Left forelimb (tissue), 1 donor: ENCODE measurements at places on chromosomes 3 and 15.

DNA sequence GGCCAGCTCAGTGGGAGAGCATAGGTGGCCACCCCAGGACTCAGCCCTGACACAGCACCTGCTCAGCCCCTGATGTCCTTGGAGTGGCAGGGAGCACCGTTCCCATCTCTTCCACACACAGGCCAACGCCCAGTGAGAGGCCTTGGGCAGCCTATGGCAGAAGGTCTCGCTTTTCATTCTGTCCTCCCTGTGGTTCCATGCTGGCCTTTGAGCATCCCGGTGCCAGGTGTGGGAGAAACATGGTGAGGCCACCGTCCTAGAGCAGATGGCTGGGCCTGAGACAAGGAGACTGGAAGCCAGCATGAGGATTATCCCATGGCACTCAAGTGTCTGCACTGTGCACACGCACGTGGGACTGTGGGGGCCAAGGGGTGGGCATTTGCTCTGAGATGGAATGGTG, 25.1 kb downstream of the ADCY5 start:
- no peak for DNase-seq

DNA sequence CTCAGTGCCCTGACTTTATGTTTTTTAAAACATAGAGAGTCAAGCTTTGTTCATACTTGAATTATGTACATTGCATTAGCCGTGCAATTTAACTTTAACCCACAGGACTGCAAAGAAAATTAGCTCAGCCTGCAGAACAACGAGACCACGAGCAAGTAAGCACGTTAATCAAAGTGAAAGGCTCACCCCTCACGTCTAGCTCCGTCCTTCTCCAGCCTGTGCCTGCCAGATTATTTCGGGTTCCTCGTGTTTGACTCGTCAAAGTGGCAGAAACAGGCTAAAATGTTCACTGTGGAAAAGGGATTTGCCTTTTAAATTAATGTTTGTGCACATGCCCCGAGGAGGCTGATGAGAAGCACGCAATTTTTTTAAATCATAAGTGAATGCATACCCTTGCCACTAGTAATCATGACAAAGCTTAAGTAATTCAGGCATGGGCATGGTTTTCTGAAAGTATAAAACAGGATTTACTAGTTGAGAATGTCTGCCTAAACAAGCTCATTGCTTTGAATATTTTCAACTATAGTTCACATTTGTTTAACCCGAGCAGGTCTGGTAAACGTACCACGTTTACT, 15.3 kb downstream of the ZBTB38 start:
- no peak for DNase-seq

DNA sequence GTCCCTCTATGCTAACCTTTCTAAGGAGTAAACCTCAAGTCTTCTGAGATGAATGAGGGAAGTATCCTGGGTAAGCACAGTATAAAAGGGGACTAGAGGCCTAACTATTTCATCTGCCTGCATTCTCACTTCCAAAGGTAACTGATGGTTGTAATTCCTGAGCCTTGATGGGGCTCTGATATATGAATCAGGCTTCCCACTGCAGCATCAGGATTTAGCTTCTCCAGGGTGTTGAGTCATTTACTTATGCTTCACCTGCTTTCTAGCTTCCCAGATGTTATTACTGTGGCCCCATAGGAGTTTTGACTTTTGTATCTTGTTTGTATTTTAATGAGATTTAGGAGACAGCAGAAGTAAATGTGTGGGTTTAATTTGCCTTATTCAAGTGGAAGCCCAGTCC, 207.3 kb upstream of the EIF1B start:
- DNase-seq = no peak

DNA sequence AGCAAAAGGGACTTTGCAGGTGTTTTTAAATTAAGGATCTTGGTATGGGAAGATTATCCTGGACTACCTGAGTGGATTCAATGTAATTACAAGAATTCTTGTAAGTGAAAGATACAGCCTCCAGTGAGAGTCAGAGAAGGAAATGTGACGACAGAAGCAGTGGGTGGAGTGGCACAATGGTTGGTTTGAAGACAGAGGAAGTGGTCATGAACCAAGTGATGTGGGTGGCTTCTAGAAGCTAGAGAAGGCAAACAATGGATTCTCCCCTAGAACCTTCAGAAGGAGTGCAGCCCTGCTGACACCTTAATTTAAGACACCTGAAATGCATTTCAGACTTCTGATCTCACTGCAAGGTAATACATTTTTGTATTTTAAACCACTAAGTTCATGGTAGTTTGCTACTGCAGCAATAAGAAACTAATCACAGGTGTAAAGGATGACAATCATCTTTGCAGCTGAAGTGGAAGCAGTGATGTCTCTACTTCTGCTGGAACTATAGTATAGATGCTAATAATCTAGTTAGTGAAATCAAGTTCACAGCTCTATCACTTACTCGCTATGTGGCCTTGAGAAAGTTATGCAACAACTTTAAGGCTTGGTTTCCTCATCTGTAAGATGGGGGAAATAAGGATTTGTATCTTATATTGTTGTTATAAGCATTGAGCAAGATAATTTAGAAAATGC, 403.4 kb upstream of the SUCLG2 start:
- no peak for DNase-seq

DNA sequence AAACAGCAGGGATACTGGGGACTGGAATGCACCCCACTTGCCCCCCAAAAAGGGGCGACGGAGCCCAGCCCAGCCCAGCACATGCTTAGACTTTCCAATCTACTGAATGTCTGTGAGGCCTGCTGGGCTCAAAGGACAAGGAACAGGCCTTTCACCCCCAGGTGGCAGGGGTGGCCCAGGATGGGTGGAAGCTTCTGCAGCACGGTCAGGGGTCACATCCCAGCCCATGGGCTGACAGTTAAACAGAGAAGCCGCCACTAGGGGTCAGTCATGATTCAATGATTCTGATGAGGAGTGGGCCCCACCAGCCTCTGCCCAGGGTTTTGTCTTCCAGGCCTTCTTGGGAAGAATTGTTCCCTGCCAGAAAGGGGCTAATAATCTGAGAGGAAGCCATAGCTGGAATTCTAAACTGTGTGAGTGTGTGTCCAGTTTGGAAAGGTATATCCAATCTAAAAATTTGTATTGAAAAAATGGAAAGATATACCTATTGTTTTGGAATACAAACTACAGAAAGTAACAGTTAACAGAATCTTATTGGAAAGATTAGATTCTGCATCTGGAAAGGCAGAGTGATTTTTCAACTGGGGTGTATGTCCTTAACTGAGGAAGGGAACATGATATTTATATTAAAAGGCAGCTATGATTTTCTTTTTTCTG, 2.2 kb downstream of the CHRNB4 start:
- DNase-seq = no peak

DNA sequence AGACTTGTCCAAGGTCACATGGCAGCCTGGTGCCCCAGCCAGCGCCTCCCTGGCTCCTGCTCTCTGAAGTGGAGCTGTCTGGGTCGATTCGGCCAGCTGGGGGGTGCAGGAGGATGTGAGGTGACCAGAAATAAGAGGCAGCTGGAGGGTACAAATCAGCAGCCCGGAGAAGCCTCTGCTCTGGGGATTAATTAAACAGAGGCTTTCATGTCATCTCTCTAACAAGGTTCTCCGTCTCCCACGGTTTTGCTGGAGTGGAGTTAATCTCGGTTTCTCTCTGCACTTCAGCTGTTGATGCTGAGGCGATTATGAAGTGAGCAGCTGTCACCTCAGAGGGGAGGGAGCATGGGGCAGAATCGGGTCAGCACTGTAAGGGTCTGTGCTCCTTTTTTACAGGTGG, 236.8 kb downstream of the TLE3 start:
- no peak for DNase-seq

- DNase-seq = no peak
These were observed 65.3 kb downstream of the IGF2BP2 start for GRCh38 chr3:185759512-185759911.

DNA sequence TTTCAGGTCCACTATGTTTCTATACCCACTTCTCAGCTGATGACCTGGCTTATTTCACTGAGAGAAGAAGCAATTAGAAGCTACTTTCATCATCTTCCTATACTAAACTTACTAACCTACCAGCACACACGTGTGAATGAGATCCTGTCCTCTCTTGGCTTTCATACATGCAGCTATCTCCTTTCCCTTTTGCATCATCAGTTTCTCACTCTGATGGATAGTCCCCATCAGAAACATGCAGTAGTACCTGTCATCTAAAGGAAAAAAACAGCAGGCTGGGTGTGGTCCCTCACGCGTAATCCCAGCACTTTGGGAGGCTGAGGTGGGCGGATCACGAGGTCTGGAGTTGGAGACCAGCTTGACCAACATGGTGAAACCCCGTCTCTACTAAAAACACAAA, 237.6 kb upstream of the C2CD4B start:
- DNase-seq = no peak

- no peak for DNase-seq
These were observed 44.6 kb upstream of the CFAP20DC start for GRCh38 chr3:59094446-59094845.

- no peak for DNase-seq
These were observed 8.2 kb downstream of the PRKCD start for GRCh38 chr3:53169045-53169831.

GRCh38 chr3:54917862-54918261, 10.0 kb downstream of the LRTM1 start:
- no peak for DNase-seq

- DNase-seq = no peak
These were observed 29.4 kb downstream of the LYSMD4 start for GRCh38 chr15:99703603-99704443.

DNA sequence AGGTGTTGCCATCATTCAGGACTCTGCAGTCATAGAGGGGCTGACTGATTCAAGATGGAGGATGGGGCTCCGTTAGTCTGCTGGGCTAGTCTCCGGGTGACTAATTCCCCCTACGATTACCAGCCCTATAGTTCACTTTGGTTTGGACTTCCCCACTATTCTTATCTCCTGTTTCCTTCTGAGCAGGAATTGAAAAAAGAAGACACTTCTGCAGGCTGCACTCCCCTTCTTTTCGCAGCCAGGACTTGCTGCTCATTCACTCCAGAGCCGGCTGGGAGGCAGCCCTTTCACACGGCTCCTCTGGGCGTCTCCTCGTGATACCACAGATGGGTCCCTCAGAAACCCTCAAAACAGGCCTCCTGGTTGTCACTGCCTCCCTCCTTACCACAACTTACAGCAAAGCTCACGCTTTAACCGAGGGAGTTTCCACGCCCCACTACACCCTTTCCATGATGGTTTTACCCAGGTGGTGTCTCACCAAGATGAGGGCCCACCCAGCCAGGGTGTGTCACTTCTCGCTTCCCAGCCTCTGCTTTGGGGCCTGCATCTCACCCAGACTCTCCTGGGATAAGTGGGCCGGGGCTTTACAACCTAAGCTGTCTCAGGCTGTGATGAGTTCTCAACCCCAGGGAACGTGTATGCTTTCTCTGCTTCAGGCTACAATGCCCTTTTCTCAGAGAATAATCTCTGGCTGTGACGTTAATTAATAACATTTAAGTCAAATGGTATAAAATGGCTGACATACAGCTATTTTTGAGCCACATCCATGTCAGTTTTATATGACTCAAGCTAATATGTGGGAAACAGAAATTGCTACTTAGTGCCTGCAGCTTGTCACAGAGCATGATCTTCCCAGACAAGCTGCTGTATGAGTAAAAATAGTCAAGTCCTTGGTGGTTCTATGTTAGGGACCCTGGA, 11.9 kb downstream of the CX3CR1 start:
- DNase-seq = no peak

DNA sequence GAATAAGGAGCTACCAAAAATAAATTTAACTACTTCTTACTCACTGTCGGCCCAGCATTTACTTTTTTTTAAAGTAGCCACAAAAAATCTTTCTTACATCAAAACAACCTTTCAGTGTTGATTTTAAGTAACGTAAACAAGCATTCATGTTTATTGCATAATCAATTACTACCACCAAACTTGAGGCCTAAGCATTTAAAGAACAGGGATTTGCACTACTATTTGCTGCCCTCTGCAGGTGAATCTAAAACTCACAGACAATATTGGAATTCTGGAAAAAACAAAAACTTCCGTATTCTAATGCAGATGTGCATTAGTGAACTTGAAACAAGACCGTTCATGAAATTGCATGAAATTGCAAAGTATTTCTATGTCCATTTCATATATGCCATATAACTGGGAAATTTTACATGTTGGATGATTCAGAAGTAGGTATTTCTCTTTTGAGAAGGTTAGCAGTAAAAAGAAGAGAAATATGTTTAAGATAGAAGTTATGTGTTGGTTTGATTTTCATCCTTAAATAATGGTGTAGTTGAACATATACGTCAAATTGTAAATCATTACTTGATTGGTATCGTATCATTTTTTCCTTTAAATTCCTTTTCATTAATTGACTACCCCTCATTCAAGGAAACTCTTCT, 55.6 kb downstream of the CGGBP1 start:
- DNase-seq = no peak

- DNase-seq = no peak
These were observed 175.5 kb upstream of the RORA start for GRCh38 chr15:61404567-61404966.

- DNase-seq = no peak
These were observed 23.0 kb upstream of the UBE2Q2 start for GRCh38 chr15:75820206-75820605.

DNA sequence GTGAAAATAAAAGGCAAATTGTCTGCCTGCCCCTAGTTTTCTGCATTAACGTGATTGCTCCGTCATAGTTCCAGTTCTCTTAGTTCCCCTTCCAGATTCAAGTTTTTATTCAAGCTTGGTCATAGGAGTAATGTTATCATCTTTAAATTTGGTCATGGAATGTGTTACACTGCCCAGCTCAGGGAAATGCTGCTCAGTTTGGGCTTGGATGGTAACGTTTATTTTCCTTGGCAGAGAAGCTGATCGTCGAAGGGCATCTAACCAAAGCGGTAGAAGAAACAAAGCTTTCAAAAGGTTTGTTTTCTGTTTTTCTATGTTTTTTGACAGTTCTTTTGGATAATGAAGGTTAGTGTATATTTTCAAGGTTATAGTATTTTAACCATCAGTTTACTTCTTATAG, 118.4 kb upstream of the FLNB start:
- DNase-seq = no peak

DNA sequence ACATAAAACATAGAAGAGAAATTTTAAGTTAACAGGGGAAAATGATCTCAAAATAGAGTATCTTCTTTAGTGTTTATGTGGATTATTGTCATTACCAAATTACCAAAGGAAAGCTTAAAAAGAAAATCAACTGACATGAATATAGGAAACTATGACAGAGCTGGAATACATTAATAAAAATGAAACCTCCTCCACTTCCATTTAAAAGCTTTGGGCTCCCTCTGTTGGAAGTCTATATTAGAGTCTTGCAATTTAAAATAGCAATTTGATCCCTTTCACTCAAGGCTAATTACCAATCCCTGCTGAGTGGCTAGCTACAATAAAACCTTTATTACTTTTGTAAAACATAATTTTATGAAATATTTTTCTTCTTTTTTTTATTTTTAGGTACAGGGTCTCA, 61.4 kb upstream of the IMPG2 start:
- DNase-seq = no peak

GRCh38 chr3:171950373-171950772, 89.0 kb upstream of the FNDC3B start:
- no peak for DNase-seq

DNA sequence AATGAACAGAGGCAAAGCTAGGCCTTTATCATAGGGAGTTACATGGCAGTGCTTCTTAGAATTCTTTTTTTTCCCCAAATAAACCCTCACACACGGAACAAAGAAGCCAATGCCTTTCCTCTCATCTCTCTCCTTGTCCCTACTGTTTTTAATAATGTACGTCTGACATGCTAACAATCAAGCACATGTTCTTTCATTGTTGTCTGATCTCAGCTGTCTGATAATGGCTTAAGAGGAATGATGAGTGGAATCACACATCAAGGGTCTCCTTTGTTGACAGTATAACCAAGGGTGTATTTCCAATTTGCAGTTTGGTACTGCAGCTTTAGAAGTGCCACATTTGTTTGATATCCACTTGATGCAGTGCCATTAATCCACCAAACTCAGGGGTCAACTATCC, 34.8 kb upstream of the EPHA3 start:
- no peak for DNase-seq

GRCh38 chr3:192229866-192230265, 497.5 kb downstream of the FGF12 start:
- DNase-seq = no peak
